D721Med (cell line): ENCODE measurements at places on chromosomes 5 and 9.

DNA sequence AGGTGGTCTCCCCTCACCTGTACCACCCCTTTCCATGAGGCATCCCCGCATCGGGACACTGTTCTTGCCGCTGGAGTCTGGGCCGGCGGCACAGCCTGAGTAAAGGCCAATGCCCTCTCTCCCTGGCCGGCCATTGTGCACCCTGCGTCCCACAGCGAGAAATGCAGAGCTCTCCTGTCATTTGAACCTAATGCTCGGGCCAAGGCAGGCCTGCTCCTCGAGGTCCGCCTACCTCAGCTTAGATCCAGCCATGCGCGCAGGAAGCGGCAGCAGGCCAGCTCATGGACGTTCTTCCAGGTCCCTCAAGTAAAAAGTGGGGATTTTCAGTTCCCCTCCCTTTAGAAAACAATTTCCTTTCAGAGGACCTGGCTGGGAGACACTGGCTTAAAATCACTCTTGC is 135.0 kb downstream of the HSD17B3 start:
- DNase-seq: no peak

DNA sequence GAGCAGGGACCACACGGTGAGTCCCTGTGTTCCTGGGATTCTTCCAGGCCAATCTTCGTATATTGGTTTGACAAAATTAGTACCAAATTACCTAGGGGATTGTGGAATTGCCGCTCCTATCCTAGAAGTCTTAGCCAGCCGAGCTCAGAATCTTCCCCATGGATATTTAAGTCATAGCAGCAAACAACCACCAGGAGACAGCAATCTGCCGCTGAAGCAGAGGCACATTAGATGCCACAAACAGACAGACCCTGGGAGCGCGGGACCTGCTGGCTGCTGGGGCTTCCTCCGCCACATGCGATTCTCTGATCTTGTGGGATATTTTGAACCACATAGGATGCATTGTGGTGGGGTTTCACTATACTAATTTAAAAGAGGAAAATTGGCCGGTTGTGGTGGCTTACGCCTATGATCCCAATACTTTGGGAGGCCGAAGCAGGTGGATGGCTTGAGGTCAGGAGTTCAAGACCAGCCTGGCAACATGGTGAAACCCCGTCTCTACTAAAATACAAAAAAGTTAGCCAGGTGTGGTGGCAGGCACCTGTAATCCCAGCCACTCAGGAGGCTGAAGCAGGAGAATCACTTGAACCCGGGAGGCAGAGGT is 31.7 kb upstream of the ZBTB43 start:
- no peak for DNase-seq

GRCh38 chr5:36642089-36642488 is 35.7 kb downstream of the SLC1A3 start:
- DNase-seq: no peak

GRCh38 chr9:73148447-73148937 is 3.2 kb upstream of the ANXA1 start:
- no peak for DNase-seq

DNA sequence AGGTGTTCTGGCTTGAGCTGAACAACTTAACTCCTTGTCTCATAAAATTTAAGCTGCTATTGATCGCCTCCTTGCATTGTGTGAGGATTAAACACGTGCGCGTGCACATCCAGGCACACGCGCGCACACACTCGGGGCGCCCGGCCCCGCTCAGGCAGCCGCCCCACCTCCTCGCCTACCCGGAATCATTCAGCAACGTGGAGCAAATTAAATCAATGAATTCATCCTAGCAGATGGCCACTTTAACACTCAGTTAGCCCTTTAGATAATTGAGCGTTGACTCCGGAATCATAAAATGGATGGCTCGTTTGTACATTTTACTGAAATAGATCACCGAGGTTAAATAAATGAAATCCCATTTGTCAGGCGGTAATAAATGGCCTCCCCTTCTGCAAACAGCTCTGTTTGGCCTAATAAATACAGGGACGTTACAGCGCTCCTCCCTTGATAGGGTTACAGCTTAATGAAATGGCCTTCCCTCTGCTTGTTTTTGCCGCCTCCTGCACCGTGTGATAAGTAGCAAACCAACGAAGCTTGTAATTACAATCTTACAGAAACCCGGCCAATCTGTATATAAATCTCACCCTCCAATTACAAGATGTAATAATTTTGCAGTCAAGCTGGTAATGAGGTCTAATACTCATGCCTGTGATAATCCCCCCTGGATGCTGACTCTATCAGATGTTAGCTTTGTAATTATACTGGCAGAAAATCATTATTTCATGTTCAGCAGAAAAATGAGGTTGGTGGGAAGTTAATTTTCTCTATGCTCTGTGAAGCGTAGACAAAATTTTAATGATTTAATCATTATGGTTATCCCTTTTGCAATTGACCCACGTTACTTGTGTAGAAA is 229.7 kb upstream of the IRX4 start:
- DNase-seq: no peak

DNA sequence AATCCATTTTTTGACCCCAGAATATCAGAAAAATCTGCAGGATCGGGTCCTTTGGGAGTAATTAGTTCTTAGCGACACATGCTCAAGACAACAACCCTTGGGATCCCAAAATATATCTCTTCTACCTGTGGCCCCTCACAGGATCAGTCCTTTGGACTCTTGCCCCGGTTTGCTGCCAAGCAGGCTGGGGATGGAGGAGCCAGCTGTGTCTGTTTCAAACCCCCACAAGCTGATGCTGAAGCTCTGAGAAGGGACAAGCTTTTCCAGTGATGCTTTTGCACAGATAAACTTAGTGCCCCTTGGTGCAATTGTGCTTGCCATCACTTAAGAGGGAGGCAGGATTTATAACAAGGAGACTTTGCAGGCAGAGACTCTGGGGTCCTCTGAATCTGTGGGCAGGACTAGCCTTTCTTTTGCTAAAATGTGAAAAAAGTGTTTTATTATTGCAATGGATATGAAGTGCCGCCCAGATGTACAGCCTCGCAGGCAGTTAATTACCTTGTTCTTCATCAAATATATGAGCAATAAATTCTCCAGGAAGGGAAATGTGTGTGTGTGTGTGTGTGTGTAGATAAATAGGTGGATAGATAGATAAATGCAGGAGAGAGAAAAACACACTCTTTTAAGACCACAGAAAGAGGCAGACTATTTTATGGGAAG is 9.6 kb upstream of the LHX2 start:
- DNase-seq: no peak

DNA sequence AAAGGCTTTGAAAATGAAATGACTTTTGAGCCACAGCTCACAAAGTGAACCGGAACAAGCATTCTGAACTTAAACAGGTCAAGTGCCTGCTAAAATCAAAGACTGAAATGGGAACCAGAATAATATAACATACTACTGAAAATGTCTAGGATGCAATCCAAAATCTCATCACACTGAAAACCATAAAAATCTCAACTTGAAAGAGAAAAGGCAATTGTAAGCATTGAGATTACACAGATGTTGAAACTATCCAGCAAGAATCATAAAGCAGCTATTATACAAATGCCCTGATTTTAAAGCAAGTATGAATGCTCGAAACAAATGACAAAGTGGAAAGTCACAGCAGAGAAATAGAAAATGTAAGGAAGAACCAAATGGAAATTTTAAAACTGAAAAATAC is 211.5 kb upstream of the GAS1 start:
- DNase-seq: no peak

- no peak for DNase-seq
Observed at GRCh38 chr9:113640418-113640817, 176.9 kb downstream of the RGS3 start.

GRCh38 chr9:105396441-105396840 is 51.4 kb upstream of the FSD1L start:
- no peak for DNase-seq

GRCh38 chr5:152869971-152870370 is 464.9 kb upstream of the NMUR2 start:
- no peak for DNase-seq
